ENCODE measurements at places on chromosomes 11 and 22.

DNA sequence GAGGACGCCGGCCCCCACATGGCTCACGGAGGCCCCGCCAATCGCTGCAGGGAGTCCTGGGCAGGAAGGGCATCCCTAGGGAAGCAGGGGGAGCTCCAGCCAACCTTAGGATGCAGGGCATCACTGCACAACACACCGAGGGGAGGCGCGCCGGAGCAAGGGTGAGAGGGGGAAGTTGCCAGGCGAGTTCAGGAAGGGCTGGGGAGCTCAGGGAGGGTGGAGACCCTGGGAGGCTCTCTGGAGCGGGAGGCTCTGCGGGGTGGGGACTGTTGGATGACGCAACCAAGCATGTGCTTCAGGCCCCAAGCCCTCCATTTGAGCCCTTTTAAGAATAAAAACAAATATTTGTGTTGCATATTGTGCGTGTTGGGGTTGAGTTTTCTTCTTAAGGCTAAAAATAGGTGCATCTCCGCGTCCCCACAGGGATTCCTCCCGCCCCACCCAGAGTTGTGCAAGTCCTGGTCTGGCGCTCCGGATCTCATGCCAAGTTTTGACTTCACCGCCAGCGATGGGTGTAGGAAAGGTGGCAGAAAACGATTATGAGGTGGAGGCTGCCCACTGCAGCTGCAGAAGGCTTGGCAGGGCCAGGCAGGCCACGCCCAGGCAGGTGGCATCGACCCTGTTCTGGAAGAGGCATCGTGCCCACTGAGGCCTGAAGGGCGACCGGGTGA, 65.2 kb downstream of the WNT7B start:
- DNase-seq, result no peak

DNA sequence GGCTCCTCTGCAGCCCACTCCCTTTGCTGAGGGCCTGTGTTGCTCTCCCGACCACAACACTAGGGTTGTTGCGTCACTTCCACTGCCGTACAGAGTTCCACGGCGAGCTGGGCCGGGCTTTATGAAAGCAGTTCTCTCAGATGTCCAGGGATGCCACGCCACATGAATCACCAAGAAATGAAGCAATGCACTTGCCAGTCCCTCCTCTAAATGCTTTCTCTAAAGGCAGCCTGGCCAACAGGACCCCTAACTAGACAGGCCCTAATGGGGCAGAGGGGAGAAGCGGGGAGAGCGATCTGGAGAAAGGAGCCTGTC, 188.7 kb downstream of the CTTN start:
- no peak for DNase-seq

GRCh38 chr11:36453678-36454077, 56.4 kb downstream of the TRAF6 start:
- no peak for DNase-seq

DNA sequence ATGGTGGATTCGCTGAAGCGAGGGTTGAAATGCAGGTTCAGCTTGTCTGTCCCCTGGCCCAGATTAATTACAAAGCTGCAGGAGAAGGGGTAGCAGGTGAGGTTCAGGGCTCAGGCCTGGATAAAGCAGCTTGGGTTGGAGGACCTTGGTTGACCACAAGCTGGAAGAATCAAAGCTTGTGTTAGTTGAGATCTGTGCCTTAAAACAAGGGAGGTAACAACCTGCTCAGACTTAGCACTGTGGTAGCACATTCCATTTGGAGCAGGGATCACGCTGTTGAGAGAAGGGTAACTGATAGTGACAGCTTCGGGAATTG, 9.3 kb downstream of the LGALS2 start:
- DNase-seq, result no peak

DNA sequence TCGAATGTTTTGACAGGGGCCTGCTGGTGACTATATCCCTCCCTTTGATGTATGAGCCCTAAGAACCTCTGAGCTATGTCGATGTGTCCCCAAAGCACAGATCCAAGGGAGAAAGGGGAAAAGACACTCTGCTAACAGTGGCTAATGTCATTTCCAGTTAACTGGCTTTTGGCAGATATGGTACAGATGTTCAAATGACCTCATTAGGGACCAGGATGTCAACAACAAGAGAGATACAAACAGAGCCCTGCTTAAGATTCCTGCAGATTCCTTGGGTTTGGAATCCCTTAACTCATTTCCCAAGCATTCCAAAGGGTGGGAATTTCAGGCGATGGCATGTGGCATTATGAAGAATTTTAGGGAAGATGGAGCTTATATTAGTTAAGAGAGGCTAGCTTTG, 517.3 kb downstream of the SOX6 start:
- DNase-seq, result no peak

DNA sequence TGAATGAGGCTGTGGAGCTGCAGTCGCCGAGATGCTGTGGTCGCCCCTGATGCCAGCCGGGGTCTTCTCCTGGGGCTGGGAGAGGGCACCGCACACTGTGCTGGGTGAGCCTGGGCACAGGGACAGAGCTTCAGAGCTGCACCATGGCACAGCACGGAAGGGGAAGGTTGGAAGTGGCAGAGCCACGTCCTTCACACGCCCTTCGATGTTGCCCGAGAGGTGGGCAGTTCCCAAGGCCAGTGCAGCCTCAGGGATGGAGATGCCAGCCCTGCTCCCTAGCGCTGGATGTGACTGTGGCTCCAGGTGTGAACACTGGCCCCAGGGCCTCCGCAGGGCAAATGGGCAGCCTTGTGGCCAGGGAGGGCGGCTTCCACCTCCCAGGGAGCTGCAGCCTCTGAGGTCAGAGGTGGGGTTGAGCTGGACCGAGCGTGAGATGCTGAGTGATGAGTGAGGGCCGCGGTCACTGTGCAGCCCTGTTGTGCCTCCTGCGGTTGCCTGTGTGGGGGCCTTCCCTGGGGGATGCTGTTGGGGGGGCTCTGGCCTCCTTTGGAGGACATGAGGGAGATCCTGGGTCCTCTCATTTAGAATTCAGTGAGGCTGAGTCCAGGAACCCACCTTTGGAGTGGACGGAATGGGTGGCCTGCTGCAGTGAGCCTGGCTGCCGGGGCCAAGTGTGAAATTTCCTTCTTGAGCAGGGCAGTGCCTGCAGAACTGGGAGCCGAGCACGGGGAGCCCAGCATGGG, 1090.0 kb downstream of the BRD1 start:
- DNase-seq, result no peak

- DNase-seq, result no peak
Observed at GRCh38 chr11:65891219-65892136, 1.0 kb downstream of the CCDC85B start.

DNA sequence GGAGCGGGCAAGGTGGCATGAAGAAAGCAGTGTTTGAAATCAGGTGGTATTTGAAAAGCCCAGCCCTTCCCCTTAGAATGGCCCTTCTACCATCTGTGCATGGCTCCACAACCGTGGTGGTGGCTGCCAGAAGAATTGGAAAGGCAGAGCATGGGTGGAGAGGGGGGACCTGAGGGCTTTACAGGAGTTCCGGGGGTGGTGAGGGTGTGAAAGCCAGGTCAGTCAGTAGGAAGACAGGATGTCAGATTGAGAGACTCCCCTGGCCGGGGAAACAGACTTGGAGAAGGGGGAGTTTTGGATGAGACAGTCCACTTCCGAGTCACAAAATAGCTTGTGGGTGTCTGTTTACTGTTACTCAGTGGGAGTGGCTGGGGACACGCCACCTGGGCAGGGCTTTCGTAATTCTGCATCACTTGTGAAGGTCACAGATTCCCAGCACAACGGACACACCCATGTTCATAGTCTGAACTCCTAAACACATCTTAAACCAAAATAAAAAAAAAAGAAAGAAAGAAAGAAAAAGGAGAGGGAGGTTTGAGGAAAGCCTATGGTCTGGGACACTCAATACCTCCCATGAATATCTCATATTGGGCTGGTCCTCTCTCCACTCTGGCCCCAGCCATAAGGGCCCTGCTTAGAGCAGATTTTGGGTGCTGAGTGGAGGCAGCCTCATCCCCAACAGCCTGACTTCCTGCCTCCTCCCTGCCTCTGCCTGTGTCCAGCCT, 24.4 kb upstream of the SMIM35 start:
- no peak for DNase-seq

- DNase-seq, result no peak
Observed at GRCh38 chr11:29336727-29337575, 679.9 kb downstream of the KCNA4 start.

GRCh38 chr11:134244593-134244992, 8.6 kb downstream of the THYN1 start:
- no peak for DNase-seq

DNA sequence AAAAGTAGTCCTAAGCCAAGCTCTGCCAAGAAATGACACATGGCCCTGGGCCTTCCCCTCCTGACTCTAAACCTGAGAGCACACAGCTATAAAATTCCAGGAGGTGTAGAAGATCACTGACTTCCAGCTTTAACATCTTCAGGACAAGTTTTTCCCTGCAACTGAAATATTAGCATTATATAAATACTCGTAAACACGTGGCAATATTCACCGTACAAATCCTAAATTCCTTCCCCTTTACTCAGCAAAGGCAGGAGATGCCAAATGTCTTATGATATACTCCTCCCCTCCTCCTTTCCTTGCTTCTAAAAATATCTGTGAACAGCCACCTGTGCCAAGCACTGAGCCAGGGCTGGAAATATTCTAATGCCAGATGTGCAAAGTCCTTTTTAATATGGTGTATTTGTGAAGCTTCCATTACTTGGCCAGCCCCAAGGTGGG, 194.0 kb downstream of the LARGE1 start:
- DNase-seq, result no peak

DNA sequence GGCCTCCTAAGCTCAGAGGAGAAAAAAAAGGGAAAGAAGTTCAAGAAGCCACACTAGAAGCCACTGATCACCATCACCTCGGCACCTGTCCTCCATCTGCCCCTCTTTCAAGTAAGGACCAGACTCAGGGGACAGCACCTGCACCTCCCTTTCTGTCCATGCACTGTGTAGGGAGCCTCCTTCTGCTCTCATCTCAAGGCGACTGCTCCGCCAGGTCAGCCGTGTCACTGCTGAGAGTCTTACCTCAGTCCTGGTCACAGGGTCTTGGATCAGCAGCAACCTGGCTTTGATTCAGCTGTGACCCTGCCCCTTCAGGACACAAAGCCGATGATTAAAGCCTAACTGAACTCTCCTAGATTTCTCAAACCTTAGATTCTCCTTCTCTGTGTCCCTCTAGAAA, 101.5 kb downstream of the ZNF280B start:
- DNase-seq, result no peak

- DNase-seq, result no peak
Observed at GRCh38 chr22:27154717-27155116, 497.3 kb downstream of the MIAT start.

DNA sequence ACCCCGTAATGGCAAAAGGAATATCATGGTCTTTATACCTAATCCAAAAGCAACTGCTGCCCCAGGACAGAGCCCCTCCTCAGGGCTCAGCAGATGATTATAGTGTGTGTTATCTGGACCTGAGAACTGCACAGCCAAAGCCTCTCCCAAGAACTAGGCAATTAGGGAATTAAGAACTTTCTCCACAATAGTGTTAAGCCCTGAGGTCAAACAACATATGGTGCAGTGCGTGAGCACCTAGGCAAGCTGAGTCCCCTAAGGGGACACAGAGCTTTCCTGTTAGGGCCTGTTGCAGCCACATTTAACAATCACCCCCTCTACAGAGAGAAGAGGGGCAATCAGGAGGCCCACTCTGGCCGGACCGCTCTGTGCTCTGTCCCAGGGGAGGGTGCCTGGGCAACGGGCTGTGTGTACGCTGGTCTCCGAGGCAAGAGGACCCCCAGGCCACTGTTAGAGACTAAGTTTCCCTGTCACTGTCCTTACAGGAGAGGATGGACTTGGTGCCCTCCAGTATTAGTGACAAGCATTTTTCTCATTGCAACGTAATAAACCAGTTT, 1.4 kb upstream of the KCNJ5 start:
- DNase-seq, result no peak

Measured in T-helper 17 cell (primary cell).